ENCODE measurements at places on chromosomes 5 and 9. TPM values are rescaled to one million over a fixed set of nuclear protein-coding genes. Genes with fewer than 3 reads are reported as not detected.

- DNase-seq: peak; percentile 91
Observed at GRCh38 chr9:119368681-119369581, at the start of gene BRINP1. BRINP1 (minus strand) TSS chr9:119369435; CDS start chr9:119313355, 56,080 bp downstream.

- DNase-seq: peak; percentile 43
Observed at GRCh38 chr5:106321242-106321641, 1349.5 kb downstream of the EFNA5 start.

DNA sequence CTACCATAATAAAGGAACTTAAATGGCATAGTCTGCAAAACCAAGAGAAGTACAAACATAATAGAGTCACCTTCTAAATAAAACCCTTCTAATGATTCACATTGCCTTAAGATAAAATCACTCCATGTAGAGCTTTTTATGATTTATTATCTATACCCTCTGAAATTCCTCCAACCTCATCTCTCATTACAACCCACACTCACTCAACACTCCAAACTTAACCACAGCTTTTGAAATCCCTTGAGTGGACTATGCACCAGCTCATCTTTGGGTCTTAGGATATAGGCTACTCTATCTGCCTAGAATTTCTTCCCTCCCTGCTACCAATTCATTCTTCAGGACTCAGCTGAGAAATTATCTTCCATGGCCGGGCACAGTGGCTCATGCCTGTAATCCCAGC is 122.5 kb downstream of the CETN3 start:
- DNase-seq: no peak

- DNase-seq: peak; percentile 84
Observed at GRCh38 chr5:91101600-91102379, 281.3 kb downstream of the ARRDC3 start.

DNA sequence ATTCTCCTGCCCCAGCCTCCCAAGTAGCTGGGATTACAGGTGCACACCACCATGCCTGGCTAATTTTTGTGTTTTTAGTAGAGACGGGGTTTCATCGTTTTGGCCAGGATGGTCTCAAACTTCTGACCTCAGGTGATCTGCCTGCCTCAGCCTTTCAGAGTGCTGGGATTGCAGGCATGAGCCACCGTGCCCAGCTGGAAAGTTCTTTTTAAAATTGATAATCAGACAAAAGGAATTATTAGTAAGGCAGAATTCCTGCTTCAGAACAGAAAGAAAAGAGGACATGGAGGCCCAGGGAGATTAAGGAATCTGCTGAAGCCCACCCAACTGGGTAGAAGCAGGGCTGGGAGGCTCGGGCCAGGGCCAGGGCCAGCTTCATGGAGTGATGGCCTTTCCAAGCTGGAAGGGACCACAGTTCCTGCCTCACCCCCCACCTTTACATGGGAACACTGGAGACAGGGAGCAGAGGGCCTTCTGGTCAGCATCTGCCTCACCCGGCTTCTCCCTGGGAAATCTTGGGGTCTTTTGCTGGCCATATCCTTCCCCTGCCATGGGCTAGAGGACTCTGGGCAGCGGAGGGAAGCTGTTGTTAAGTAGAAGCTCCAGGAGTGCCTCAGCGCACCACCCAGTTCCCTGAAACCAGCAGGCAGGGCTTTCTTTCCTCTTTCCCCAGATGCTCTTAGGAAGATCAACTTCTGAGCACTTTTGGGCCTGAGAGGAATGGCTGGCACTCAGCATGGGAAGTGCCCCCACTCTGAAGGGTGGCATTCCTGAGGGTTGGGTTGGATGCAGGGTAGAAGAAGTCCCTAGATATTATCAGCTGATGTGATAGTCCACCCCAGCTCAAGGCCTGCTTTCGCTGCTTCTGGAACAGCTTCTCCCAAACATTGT is 70.1 kb downstream of the RGS3 start:
- peak; percentile 45 for DNase-seq

DNA sequence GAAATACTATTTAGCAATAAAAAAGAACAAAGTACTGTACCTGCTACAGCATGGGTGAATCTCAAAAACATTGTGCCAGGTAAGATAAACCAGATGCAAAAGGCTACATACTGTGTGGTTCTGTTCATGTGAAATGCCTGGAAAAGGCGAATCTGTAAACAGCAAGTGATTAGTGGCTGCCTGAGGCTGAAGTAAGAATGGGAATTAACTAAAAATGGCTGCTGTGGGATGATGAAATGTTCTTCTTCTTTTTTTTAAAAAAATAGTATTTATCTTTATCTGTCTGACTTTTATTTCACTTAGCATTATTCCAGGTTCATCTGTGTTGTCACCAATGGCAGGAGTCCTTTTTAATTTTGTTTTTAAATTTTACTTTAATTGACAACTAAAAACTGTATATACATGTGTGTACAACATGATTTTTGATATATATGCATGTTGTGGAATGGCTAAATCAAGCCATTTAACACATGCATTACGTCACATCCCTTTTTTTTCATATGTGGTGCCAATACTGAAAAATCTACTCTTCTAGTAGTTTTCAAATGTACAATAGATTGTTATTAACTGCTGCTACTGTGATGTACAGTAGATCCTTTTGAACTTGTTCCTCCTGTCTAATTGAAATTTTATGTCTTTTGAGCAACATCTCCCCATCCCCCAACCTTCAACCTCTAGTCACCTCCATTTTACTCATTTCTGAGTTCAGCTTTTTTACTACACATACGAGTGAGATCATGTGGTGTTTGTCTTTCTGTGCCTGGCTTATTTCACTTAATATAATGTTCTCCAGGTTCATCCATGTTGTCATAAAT is 62.9 kb upstream of the TNFAIP8 start:
- no peak for DNase-seq

DNA sequence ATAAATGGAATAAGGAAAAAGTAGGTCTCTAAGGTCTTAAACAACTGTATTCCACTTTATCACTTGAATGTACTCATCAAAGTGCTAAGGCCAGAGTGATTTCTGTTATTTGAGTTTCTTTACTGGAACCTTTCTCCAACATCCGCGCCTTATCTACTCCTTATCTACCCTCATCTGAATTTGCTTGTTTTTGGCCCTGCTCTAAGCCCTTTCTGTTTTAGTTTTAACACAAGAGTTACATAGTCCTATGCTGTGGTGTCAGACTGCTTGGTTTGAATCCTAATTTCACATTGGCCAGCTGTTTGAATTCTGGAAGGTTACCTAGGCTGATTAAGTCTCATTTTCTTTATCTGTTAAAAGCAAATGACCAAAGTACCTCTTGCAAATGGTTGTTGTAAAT is 128.3 kb downstream of the PCSK5 start:
- no peak for DNase-seq

DNA sequence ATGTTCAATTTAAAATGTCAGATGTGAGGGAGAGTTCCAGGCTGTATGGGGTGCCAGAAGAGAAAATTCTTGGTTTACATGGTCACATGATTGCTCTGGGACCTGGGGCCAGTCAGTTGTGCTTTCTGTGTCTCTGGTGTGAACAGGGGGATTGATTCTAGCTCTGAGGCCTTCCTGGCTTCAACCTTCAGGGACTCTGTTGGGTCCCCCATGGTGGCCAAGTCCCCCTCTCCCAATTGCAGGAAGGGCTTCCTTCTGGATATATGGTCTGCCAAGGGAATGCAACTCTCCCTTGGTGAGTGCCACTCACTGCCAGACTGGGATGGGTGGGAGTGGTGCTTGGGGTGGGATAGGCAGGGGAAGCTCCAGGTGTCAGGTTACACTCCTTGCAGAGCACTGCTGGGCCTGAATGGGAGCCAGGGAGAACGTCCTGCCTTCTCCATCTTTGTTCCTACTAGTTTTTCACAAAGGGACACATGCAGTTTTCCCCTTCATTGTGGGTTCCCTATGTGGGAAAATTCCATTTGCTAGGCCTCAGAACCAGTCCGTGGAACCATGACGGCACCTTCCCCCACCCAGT is 153.2 kb downstream of the MELK start:
- DNase-seq: peak; percentile 84

DNA sequence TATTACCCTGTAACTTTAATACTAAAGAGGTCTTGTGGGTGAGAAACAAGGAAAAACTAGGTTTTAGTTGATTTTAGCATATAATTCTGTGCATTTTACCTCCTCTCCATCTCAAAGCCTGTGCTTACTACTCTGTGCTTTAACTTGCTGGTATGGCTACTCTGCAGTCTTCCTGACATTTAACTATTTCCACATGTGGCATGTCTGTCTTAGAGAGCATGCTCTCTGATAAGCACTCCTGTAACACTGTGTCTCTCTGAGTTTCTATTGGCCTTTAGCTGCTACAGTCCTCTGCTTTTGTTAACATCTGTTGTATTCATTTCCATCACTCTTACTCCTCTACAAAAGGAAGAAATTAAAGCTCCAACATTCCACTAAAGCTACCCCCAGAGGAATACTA is 418.3 kb downstream of the RAB3C start:
- no peak for DNase-seq

DNA sequence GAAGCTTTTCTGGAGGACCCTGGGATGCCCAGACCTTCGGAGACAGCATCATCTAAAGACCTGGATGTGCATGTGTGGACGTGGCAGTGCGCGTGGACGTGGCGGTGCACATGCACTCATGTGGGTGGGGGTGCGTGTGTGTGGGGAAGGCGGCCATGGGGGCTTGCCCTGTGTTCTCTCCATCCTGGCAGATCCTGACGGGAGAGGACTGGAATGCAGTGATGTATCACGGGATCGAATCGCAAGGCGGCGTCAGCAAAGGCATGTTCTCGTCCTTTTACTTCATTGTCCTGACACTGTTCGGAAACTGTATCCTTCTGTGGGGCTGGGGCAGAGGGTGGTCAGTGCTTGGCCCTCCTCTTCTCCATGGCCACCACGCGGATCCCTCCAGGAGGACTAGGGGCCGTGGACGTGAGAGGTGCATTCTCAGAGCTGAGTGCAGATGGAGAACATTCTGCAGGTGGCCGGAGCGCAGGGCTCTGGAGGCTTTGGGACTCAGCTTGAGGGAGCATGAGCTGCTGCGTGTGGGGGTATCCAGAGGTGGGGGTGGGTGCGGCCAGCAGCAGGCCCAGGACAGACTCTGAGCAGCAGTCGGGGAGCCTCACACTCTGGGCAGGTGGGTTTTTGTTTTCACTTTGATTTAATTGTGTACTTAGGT is 129.1 kb downstream of the CACNA1B start:
- DNase-seq: peak; percentile 31

DNA sequence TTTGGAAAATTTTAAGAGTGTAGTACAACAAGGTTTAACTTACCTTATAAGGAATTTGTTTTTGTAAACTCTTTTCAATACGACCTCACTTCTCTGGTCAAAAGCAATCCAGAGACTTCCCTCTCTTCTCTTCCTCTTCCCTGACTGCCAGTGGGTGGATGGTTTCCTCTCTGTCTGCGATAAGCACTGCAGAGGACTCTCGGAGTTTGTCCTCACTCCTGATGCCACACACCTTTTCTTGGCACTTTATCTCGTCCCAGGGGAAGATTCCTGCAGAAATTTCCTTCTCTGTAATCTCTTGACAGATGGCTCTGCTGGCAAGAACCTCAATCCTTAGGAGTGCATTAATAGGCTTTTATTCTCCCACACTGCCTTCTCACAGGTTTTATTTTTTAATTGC is 641.6 kb downstream of the NR2F1-AS1 start:
- no peak for DNase-seq

GRCh38 chr5:85334-85995 is 6.5 kb upstream of the PLEKHG4B start:
- DNase-seq: peak; percentile 36

GRCh38 chr5:113057557-113057984 is 81.0 kb downstream of the DCP2 start:
- DNase-seq: peak; percentile 61

- DNase-seq: no peak
Observed at GRCh38 chr5:143771602-143772001, 40.4 kb upstream of the HMHB1 start.

DNA sequence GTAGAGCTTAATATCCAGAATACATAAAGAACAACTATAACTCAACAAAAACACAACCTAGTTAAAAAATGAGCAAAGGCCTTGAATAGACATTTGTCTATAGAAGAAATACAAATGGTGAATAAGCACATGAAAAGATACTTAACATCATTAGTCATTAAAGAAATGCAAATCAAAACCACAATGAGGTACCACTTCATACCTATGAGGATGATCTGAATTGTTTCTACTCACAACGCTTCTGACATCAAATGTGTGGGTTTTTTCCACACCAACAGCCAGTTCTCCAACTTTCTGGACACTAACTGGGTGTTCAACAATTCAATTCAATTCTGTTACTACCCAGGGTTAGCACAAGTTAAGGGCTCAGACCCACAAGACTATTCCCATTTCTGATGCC is 22.0 kb downstream of the SREK1IP1 start:
- DNase-seq: no peak

GRCh38 chr9:137011907-137012675 is 15.7 kb upstream of the CLIC3 start:
- no peak for DNase-seq

- peak; percentile 72 for DNase-seq
Observed at GRCh38 chr9:132586830-132587591, 4.6 kb downstream of the BARHL1 start.

DNA sequence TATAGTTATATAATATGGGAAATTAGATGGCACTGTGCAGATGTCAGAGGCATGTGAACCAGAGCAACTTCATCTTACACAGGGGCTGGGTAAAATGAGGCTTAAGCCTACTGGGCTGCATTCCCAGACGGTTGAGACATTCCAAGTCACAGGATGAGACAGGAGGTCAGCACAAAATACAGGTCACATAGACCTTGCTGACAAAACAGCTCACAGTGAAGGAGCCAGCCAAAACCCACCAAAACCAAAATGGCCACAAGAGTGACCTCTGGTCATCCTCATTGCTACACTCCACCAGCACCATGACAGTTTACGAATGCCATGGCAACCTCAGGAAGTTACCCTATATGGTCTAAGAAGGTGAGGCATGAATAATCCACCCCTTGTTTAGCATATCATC is 479.4 kb downstream of the TLR4 start:
- no peak for DNase-seq

- no peak for DNase-seq
Observed at GRCh38 chr5:19988457-19988856, 457 bp upstream of the CDH18 start.

DNA sequence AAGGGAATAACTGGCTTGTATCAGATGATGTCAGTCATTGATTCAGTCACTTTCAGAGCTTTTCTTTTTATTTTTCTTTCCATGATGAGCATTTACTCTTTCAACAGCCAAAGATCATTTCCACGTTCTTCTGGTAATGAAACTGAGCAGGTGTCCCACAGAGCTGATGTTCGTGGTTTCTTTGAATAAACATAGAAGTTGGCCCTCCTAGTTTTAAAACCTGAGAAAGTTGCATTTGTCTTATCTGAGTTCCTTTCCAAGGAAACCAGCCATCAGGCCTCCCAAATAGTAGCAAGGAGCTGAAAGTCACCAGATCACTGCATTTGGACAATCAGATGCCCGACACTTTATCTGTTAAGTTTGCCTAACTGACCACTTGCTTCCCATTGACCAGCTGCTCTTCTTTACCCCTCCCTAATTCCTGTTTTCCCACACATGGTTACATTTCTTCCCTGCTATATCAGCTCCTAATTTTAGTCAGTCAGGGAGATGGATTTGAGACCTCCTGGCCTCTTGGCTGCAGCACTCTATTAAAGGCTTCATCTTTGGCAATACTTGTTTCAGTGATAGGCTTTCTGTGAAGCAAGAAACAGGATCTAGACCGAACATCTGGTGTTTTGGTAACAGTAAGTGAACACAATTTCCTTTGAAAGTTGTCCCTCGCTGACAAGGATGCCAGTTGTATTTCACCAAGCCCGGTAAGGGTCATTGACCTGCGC is 420.8 kb downstream of the CHSY3 start:
- DNase-seq: no peak

ADAMTS2 gene
- 2.6 TPM for total RNA-seq

SLC46A2 gene
- total RNA-seq: not detected

SLC6A19 gene
- total RNA-seq: 0.16 TPM

CAVIN4 gene
- 5.7 TPM for total RNA-seq

GMCL2 gene
- not detected for total RNA-seq

PRUNE2 gene
- 4.1 TPM for total RNA-seq
